Cardiac fibroblast (primary cell): ENCODE measurements at places on chromosomes 1 and 21.
A peak's percentile ranks its signal among the peaks of the same experiment; 100 is the strongest.

GRCh38 chr1:206551296-206551985, 44.1 kb downstream of the RASSF5 start:
- DNase-seq: no peak

DNA sequence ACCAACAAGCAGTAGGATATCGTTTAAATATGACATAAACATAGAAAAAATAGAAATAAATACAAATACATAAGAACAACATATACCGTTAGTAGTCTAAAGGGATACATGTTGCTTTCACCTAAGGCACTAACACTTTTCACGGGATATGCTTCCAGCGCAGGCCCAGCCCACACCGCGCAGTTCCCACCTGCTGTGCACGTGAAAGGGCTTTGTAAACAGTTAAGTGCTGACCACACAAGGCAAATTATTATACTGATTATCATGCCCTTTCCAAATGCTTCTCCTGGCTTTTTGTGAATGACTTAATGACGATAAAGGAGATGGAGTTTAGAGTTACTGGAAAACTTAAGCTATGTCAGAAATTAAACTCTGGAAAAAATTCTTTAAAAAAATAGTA, 11.3 kb upstream of the IL22RA1 start:
- no peak for DNase-seq

- DNase-seq: peak; percentile 83
These were observed 615 bp downstream of the CLIC4 start for GRCh38 chr1:24745711-24746413.

DNA sequence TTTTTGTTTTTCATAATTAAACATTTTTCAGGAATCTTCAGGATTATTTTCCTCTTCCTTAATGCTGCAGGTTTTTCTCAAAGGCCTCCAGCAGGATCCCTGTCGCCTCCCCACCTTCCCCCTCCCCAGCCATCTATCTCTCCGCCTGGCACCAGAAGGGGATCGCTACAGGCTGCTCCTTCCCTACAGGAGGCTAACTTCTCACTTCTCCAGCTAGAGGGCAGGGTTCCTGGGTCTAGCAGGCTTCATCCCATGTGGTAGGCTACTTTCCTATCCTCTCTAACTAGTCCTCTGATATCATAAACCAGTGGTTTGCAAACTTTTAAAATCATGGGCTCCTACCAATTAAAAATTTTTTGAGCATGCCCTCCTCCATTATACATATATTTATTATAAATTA, 104.1 kb downstream of the KCNN3 start:
- peak; percentile 41 for DNase-seq

- peak; percentile 65 for DNase-seq
These were observed 247.9 kb upstream of the B3GALT2 start for GRCh38 chr1:193434319-193434718.

DNA sequence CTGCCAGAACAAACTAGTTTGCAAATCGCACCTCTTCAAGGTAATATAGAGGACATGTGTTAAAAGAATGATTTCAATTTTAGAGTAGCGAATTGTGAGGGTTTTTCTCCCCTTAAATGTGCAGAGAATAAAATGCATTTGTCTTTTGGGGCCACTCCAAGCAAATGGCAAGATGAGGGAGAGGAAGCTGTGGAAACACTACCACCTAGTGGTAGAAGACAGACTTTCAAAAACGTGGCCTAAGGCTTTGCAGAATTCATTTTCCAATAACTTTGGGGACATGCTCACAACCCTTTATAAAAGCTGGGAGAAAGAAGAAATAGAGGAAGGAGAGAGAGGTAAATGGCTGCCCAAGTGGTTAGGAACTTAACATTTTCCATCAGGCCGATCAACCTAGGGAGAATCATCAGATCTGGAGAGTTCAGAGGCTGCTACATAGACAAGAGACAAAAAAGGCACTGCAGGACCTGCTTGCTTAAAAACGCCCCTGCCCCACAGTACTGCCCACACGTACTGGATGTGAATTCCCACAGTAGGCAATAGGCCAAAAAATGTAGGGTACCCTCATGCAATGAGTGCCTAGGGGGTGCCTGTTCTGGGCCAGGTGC, 15.7 kb upstream of the RCAN1 start:
- peak; percentile 70 for DNase-seq

DNA sequence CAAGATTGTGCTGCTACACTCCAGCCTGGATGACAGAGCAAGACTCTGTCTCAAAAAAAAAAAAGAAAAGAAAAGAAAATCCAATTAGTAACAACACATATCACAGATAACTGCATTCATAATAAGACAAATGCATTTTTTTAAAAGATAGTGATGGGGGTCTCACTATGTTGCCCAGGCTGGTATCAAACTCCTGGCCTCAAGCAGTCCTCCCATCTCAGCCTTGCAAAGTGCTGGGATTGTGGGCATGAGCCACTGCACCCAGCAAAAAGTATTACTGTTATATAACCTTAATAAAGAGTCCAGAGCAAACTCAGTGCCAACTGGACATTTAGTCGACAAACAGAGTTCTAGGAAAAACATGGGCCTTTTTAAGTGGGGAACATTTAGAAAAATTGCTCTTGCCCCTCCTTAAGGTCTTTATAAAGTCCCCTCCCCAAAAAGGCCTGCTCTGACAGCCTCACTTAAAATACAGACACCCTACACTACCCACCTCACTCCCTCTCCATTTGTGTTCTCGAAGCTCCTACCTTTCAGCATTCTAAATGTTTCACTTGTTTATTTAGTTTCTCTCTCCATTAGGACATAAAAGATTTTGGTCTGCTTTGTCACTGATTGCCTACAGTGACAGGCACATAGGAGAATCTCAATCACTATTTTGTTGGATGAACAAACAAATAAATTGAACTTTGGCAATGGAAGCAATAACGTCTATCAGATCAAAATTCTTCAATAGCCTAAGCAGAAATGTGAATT, 7.5 kb downstream of the ABCB10 start:
- DNase-seq: no peak

- no peak for DNase-seq
These were observed 26.3 kb downstream of the PLPP3 start for GRCh38 chr1:56553046-56553445.

DNA sequence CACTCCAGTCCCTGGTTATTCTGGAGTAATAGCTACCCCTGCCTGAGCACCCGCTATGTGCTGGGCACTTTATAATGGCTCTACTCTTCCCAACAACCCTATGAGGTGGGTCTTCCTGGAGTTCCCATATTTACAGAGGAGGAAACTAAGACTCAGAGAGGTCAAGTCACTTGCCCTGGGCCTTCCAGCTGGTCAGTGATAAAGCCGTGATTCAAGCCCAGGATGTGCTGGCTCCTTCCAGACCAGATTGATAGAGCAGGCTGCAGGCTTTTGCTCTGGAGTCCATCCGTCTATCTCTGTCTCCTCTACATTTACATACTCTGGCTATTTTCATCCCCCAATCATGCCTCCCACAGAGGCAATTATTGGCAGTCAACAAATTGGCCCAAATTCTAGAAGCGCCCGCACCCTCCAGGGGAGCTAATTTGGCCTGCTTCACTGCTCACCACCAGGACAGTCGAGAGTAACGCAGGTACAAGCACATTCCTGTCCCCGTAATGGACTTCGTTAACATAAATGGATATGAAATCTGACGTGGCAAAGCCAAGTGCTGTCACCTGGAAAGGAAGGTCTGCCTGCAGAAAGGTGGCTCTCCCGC, 39.8 kb upstream of the SELENON start:
- DNase-seq: no peak

DNA sequence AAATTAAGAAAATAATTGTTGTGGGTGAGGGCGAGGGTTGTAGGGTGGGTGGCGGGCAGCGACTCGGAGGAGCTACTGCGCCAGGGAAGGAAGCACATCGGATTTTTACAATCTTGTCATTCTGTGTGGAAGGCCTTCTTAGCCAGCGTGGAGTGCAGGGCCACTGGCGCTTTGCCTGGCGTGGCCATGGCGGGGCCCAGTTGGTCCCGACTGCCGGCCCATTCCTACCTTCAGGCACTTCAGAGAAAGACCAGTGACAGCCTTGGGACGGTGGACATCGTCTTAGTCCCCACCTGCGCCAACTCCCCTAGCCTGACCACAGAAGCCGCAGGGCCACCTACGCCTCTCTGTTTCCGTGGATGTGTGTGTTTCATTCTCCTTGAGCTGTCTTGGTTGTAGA, 136.9 kb upstream of the NEGR1 start:
- no peak for DNase-seq

DNA sequence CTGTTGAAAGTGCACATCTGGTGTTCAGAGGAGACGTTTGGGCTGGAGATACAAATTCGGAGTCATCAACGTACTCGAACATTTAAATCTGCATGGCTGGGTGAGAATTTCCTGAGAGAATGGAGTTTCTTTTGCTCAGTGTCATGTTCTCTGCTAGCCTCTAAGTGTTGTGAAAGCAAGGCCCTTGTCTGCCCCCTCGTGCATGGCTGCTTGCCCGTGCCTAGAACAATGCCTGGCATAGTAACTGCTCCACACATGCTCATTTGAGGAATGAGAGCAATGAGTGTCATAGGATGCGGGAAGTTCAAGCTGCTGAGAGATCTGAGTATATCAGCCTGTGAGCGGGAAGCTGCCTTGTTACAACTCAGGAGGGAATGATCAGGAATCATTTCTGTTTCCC, 171.1 kb upstream of the CSF3R start:
- DNase-seq: peak; percentile 52

GRCh38 chr1:209490013-209490412, 93.5 kb upstream of the CAMK1G start:
- DNase-seq: peak; percentile 35

GRCh38 chr1:61269602-61270001, 187.2 kb downstream of the NFIA start:
- no peak for DNase-seq

- no peak for DNase-seq
These were observed 29.7 kb upstream of the PYHIN1 start for GRCh38 chr1:158901623-158902022.
